Stimulated activated CD4-positive, alpha-beta T cell treated with anti-CD3 and anti-CD28 coated beads, Interleukin-1b, Interleukin-23, amount 100 ng/mL, for 48 hours (primary cell): ENCODE measurements at places on chromosomes 11 and 22.

DNA sequence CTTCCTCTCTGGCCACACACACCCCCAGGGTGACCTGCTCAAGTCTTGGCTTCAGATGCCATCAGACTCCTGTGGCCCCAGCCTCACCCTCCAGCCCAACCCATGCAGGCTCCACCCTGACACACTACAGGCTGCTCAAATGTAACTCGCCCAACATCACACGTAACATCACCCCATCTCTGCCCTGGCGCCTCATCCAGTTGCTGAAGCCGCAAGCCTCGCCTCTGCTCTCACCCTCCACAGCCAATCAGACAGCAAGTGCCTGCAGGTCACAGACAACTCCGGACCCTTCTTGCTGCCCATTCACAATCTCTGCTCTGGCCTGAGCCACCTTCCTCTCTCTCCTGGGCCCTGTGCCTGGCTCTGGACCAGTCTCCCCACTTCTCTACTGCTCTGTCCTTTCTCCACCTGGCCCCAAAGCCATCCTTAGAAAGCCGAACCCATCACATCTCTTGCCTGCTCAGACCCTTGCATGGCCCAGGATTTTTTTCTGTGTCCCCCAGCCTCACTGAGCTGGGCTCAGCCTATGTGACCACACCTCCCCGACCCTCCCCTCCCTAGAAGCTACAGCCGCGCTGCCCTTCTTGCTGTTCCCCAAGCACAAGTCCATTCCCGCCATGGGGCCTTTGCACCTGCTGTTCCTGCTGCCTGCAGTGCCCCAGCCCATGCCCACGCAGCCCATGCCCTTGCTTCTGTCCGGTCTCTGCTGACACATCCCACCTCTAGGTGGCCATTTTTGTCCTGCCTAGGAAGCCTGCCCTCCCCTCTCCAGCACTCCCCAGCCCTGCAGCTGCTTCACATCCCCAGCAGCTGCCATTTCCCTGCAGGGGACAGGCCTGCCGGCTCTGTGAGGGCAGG lies 333.9 kb downstream of the CTTN start:
- no peak for DNase-seq

DNA sequence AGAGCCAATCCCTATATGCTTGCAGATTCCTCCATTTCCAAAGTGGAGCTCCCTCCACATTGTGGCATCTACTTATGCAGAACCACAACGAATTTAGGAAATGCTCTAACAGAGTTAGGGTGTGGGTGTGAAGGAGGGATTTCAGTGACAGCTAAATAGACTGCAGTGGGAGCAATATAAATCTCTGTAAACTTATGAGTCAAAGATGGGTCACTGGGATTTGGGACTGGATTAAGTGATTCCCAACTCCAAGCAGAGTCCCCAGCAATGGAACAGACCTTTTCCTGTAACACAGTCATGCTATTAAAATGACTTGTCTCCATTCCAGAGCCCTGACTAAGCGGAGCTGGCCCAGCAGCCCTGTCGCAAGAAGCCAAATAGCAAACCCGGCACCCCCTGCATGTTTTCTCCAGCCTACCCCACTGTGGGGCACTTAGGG lies 36.6 kb downstream of the RPL27A start:
- no peak for DNase-seq

DNA sequence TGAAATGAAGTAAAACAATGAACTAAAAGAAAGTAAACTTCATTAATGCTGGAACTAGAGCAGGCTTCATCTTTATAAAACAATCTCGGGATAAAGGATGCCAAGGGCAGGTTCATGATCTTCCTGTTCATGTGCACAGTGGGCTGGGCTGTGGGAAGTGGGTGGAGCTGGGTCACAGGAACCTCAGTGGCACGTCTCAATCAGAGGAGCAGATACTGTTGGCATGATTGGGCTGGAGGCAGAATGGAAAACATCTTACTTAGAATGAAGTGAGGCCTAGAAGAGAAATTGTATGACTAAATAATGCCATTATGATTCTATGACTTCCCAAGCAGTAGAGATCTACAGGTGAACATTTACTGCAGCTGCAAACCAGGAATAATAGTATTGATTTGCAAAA lies 45.4 kb upstream of the CALCB start:
- DNase-seq: no peak

DNA sequence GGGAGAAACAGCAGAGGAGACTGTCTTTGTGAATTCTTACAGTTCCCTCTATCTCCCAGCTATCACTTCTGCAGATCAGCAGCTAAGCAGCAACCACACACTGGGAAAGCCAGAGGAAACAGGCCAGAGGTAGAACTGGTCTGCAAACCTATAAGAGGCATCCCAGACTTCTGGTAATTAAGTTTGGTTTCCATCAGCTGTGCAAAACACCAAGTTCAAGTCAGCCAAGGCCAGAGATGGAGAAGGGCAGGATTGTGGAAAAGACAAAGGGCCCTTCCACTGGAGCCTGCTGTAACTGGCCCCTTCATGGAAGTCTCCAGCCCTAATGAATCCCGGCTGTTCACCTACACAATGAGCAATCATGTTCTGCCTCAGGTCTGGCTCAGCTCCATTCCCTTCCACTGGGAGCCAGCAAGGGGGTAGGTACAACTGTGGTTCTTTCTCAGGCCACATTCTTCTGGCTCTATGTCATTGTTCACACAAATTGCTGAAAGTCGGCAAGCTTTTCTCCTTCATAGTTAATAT lies 4.6 kb upstream of the PAMR1 start:
- no peak for DNase-seq

DNA sequence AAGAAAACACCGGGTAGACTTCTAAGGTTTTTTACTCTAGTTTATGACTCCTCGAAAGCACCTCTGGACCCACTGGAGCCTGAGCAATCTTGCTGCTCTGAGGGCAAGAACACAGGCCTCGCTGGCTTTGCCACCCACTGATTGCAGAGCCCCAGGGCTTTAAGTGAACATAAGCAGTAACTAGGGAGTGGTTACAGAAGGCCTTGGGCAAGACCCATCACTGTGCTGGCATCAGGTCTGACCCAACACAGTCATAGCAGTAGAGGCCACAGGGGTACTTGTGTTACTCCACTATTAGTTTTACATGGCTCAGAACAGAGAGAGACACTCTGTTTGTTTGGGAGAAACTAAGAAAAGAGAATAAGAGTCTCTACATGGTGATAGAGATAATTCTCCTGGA lies 684.5 kb downstream of the FAM181B start:
- no peak for DNase-seq

DNA sequence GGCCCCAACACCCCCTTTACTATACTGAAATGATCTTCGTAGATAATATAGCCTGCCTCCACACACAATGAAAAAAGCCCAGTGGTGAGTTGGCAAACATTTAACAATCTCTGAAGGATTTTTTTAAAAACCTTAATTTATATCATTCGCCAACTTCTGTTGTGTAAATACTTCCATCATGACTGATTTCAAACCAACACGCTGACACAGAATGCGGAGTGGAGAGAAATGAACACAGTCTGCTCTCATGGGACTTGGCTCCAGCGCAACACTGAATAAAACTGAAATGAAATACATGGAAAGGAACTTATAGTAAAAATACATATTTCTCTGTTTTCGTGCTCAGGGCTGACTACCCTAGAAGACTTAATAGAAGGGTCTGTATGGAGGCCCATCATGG lies 61.3 kb upstream of the WNT11 start:
- DNase-seq: no peak

- DNase-seq: no peak
These were observed 26.3 kb downstream of the NLRP14 start for GRCh38 chr11:7046474-7047175.

GRCh38 chr11:60955571-60955970 lies 3.6 kb upstream of the SLC15A3 start:
- no peak for DNase-seq

DNA sequence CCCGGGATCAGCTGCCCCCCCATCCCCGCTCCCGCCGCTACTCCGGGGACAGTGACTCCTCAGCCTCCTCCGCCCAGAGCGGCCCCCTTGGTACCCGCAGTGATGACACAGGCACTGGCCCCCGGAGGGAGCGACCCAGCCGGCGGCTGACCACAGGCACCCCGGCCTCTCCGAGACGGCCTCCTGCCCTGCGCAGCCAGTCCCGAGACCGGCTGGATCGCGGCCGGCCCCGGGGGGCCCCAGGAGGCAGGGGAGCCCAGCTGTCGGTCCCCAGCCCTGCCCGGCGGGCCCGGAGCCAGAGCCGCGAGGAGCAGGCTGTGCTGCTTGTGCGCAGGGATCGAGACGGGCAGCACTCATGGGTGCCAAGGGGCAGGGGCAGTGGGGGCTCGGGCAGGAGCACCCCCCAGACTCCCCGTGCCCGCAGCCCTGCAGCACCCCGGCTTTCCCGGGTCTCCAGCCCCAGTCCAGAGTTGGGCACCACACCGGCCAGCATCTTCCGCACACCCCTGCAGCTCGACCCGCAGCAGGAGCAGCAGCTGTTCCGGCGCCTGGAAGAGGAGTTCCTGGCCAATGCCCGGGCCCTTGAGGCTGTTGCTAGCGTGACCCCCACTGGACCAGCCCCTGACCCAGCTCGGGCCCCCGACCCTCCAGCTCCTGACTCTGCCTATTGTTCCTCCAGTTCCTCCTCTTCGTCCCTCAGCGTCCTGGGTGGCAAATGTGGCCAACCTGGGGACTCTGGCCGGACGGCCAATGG lies 3.9 kb downstream of the RASL10A start:
- no peak for DNase-seq

DNA sequence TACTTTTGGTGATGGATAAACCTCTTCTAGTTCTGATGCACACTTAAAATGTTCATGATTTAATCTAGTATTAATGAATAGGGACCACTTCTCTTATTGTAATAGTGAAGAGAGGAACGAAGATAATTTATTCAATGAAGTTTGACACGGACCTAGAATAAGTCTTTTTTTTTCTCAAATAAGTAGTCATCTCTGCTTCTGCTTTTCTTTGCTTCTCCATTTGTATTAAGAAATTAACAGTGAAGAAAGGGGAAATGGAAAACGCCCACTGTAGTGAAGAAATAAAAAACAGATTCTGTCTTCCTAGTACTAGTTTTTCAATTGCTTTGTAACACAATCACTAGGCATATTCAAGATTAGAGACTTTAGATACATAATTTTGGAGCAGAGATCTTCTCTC lies 73.0 kb downstream of the CD44 start:
- no peak for DNase-seq

DNA sequence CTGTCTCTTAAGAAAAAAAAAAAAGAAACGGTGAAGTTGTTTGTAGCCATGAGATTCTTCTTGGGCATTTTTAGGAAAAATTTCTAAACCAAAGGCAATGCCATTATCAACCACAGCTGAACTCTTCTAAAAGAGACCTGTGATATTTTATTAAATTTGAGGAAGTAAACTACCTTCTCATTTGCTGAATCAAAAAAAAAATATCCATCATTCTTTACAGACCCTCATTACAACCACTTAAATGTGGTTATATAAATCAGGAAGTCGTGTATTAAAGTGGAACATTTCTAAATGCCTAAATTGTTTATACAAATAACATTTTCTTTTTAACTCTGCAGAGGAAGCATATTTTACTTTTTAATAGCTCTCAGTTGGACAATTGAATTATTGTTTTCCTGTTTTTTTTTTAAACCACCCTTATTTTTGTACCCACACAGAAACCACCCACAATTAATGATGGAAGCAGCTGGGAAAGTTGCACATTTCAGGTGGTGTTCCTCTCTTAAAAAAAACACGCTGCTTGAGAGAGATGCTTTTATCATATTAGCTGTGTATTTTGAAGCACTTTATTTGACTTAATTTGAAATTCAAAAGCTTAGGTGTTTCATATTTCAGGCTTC lies 91.2 kb downstream of the ARHGAP42 start:
- DNase-seq: no peak

DNA sequence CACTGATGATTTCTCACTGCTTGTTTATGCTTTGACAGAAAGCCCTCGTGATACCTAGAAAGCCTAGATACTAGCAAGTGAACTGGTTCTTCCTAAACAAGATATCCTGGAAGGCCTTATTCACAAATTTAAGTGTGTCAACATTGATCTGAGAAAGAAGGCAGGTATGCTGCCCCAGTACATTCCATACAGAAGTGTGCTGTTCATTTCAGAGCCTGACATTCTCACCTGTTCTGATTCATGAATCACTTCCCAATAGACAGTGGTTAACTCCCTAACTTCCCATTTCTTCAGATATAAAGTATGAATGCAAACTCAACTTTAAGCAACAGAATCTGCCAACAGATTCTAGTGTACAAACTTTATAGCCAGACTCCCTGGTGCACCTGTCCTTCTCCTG lies 15.5 kb upstream of the RASSF10 start:
- DNase-seq: no peak

DNA sequence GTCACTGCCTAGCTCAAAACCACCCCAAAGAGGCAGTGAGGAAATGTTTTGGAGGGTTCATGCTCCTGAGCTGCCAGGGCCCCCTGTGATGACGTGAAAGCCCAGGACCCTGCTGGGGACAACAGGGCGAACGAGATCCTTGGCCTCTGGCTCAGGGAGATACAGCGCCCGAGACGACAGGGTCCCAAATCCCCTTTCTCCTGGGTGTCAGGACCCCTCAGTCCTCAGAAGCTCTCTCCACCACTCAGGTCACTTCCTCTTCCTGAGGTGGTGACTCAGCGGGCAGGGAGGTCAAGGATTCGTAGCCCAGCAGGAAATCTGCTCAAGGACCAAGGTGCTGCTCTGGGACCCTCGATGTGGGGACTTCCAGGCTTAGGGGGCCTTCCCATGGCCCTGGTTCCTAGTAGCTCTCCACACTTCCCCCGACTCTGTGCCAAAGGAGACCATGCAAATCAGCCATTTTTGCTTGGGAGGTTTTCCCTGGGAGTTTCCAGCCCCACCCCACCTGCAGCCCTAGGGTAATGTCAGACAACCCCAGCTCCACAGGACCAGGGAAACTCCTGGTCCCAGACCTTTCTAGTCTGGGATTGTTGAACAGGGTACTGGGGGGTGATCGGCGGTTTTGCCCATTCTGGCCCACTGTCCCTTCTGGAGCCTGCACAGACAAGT lies 12.8 kb downstream of the BCL9L start:
- DNase-seq: no peak
